ENCODE measurements at places on chromosomes 13 and 19.

DNA sequence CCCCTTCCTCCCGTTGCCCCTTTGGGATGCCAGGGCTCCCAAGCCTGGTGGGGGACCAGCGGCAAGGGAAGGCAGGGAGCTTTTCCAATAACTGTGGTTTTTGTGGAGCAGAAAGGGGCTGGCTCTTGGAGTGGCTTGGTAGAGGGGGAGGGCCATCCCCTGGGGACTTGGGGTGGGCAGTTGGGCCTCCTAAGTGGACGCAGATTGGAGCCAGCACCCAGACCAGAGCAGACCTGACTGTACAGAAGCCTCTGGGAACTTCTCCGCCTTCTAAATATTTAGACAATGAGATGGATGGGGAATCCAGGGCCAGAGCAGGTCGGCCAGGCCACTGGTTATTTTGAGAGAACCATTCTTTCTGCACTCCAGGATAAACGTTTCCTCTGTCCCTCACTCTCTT lies 4.2 kb downstream of the PTGIR start:
- DNase-seq: no peak

DNA sequence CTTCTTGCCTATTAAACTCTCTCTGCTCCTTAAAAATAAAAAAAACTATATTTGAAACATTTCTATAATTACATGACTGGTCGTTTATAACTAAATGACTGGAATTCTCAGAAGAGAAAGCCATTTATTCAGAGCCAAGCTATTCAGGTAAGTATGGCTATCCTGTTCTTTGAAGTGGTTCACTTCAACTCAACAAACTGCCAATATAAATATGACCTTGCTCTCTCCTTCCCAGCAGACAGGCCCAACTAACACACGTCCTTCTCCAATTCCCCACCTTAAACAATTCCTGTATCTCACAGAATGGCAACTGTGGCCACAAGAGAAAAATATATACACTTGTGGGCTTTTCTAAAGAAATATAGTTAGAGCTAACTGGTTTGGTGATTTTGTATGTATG lies 153.9 kb downstream of the MIPEP start:
- DNase-seq: no peak

- no peak for DNase-seq
Measured at GRCh38 chr13:31320946-31321345, 121.2 kb downstream of the B3GLCT start.

- DNase-seq: no peak
Measured at GRCh38 chr13:111265006-111265700, 55.3 kb upstream of the TEX29 start.

- DNase-seq: no peak
Measured at GRCh38 chr13:106105153-106105552, 430.3 kb downstream of the EFNB2 start.

- DNase-seq: peak; percentile 82
Measured at GRCh38 chr13:63481334-63481733, 2065.7 kb upstream of the PCDH20 start.

- no peak for DNase-seq
Measured at GRCh38 chr19:6228551-6229215, 51.1 kb downstream of the MLLT1 start.

- DNase-seq: no peak
Measured at GRCh38 chr19:49229416-49229815, 71.8 kb downstream of the TRPM4 start.

DNA sequence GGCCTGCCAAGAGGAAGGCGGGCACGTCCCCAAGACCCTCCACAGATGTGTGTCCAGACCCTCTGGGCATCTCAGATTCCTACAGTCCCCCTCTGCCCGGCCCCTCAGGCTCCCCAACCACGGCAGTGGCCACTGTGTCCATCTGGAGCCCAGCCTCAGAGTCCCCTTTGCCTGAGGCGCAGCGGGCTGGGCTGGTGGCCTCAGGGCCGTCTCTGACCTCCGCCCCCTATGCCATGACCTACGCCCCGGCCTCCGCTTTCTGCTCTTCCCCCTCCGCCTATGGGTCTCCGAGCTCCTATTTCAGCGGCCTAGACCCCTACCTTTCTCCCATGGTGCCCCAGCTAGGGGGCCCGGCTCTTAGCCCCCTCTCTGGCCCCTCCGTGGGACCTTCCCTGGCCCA lies 17.7 kb downstream of the CRX start:
- DNase-seq: no peak

DNA sequence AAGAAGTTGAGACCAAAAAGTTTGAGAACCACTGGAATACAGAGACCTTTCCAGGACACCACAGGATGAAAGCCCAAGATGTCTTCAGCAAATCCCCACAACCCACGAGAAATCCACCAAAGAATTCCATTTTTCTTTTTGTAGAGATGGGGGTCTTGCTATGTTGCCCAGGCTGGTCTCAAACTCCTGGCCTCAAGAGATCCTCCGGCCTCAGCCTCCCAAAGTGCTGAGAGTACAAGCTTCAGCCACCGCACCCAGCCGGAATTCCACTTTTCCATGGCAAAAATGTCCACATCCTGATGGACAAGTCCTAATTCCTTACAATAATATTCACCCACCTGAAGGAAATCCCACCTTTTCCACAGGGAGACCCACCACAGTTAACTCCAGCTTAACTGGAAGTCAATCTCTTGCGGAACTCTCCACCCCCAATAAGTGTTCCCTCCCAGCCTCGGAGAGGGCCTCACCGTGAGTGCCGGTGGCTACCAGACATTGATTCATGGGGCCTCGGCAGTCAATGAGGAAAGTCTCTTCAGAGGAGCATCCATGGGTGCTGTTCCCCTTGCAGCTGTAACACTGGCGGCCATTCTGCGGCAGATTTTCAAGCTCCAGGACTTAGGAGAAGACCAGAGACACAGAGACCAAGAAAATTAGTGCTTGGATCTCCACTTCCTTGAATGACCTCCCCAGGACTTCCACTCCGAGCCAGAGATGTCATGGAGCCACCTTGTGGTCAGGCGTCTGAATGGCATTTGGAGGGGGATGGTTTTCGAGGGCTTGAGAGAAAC lies 12.3 kb upstream of the CADM4 start:
- DNase-seq: no peak

- no peak for DNase-seq
Measured at GRCh38 chr19:1969176-1970002, 28.4 kb downstream of the CSNK1G2 start.

DNA sequence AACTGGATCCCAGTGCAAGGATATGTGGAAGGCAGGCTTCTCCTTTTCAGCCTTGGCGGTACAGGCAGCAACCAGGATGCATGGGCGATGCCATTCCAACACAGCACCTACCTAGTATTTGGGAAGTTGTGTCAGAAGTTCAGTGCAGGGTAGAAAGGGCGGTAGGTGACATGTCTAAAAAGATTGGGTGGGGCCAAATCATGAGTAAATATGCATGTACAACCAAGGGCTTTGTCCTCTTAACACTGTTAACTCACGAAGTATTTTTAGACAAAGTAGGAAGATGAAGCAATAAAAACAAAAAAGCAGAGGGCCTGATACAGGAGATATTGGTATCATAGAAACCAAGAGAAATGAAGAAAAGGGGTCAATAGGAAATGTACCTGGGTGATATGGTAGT lies 392.1 kb downstream of the MYO16 start:
- DNase-seq: no peak

DNA sequence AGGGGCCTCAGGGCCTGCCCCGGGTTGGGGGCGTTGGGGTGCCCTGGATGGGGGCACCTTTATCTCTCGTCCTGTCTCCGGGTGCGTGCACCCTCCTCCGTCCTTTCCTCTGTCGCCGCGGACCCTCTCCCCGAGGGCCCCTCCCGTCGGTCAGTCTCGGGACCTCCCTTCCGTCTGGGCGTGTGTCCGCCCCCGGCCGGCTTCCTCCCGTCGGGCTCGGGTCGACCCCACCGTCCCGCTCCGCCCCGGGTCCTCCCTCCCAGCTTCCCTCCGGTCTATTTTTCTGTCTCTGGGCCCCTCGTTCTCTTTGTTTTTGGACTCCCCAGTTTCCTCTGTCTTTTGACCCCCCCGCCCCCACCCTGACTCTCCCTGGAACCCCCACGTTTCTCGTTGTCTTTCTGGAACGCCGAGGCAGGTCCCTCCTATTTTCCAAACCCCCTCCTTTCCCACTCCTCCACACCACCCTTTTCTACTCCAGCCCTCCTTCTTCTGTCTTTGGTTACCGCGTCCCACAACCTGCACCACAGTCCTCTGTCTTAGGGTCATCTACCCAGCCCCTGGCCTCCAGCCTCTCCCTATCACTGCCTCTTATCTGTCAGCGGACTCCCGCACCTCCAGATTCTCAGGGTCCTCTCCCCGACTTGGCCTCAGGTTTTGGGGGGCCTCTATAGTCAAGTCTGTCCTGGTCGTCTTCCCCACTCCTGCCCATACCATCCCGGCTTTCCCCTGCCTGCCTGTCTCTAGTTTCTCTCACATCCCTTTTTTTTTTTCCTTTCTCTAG lies 757 bp downstream of the EGLN2 start:
- DNase-seq: no peak

DNA sequence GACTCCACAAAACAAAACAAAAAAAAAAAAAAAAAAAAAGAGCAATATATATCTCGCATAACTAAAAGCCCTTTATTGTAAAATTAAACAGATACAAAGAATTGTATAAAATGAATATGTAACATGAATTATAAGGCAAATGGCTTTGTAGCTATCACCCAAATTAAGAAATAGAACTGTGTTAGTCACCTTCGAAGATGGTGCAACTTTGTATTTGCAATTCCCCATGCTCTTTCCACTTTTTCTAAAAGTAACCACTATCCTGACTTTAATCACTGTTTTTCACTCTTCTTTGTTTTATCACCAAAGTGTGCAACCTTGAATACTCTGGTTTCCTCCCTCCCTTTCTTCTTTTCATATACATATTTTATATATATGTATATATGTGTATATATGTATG lies 57.1 kb upstream of the HTR2A start:
- DNase-seq: no peak

- no peak for DNase-seq
Measured at GRCh38 chr19:41869374-41869955, 7.6 kb upstream of the CD79A start.

GRCh38 chr19:11410682-11411081 lies 8.4 kb downstream of the RGL3 start:
- no peak for DNase-seq

GRCh38 chr13:102856557-102856956 lies 10.7 kb downstream of the ERCC5 start:
- DNase-seq: no peak

GRCh38 chr19:14475251-14476073 lies at the start of gene PTGER1:
Gene PTGER1, minus strand, starts transcription at chr19:14475354. Its CDS starts 1,034 bp downstream, at chr19:14474320.
- no peak for DNase-seq

- DNase-seq: no peak
Measured at GRCh38 chr19:35845215-35846037, 6.9 kb downstream of the NPHS1 start.

DNA sequence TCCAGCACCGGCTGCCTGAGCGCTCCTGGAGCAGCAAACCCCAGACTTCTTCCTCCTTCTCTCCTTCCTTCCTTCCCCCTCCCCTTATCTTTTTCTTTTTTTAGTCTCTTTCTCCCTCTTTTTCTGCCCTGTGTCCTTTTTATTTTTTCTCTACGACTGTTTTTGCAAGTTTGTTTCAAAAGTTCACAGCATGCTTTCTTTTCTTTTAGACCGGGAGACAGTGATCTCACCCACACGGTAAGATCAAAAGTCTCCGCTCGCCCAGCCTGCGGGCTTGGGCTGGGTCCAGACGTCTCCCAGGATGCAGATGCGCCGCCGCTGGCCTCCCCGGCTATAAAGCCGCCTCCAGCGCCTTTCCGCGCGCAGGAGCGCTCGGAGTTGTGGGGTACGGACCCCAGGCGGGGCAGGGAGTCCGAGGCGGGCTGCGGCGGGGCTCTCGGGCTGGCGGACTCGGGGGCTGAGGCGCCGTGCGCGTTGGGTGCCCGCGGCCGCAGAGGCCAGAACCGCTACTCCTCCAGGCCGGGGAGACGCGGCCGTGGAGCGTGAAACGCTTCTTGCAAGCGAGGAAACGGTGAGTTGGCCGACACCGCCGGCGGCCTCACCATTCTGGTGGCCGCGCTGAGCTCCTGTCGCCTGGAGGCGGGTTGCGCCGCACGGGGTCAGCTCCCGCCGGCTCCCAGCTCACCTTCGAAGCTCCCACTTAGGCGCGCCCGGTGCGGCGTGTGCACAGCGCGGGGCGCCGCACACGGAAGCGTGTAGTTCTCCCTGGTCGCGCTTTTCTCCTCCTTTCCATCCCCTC lies 2.0 kb upstream of the TSHZ3 start:
- DNase-seq: no peak

Measured in fibroblast of skin of left biceps (primary cell).